ENCODE measurements at places on chromosomes 2 and 18. TPM values are rescaled to one million over a fixed set of nuclear protein-coding genes. Genes with fewer than 3 reads are reported as not detected.

DNA sequence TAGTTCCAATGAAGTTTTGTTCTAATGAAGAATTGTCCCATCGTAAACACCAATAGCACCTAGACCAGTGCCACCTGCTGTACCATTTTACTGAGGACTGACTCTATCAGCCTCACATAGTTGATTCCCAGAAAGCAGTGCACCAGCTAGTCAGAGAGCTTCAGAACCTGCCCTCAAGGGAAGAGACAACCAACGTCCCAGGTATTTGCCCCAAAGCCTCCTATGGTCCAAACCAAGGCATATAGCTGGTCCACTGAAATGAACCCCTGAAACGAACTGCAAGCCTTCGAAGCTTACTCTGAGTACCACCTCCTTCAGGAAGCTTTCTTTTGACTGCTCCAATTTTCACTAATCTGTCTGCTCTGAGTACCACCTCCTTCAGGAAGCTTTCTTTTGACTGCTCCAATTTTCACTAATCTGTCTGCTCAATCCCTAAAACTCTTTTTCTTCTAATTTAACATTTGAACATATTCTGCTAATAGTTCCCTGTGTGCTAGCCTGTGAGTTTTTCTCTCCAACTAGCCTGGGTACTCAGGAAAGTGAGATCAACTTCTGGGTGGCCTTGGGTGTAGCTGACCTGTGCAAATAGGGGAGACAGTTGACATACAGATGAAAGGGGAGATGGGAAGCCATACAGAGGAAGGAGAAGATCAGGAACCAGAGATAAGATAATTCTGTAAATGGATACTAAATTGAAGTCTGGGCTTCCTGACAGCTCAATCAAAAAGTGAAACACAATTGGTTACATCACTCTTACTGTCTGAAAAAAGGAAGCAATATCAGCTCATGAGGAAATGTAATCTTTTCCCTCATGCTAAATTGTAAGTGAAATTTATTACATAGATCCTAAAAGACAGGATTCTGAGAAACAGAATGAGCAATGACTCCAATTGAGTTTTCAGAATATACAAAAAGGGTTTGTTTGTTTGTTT, 33.5 kb upstream of the EML4 start:
- H3K4me1 ChIP-seq: peaks cover 63% of the 10 kb centered on the region
- H3K27me3 ChIP-seq: no peaks in the 10 kb centered on the region
- H3K27ac ChIP-seq: no peak overlapping the region
- H3K4me3 ChIP-seq: no peak overlapping the region
- DNase-seq: no peak
- H3K36me3 ChIP-seq: no peaks in the 10 kb centered on the region

GRCh38 chr18:57220480-57220879, 73.6 kb downstream of the BOD1L2 start:
- DNase-seq: no peak
- H3K4me3 ChIP-seq: no peak overlapping the region
- H3K36me3 ChIP-seq: no peaks in the 10 kb centered on the region
- H3K27me3 ChIP-seq: no peaks in the 10 kb centered on the region
- H3K27ac ChIP-seq: no peak overlapping the region

TM4SF20 gene
- not detected for polyA plus RNA-seq

- no peaks in the 10 kb centered on the region for H3K36me3 ChIP-seq
- H3K4me3 ChIP-seq: no peak overlapping the region
- H3K27ac ChIP-seq: no peak overlapping the region
These were observed 142.0 kb upstream of the MMADHC start for GRCh38 chr2:149729586-149729985.

BZW1 gene
- 88.6 TPM for polyA plus RNA-seq

Measured in stomach (tissue), 19 donors.